ENCODE measurements at places on chromosomes 7 and 10. TPM values are rescaled to one million over a fixed set of nuclear protein-coding genes. Genes with fewer than 3 reads are reported as not detected.
A peak's percentile ranks its signal among the peaks of the same experiment; 100 is the strongest.

DNA sequence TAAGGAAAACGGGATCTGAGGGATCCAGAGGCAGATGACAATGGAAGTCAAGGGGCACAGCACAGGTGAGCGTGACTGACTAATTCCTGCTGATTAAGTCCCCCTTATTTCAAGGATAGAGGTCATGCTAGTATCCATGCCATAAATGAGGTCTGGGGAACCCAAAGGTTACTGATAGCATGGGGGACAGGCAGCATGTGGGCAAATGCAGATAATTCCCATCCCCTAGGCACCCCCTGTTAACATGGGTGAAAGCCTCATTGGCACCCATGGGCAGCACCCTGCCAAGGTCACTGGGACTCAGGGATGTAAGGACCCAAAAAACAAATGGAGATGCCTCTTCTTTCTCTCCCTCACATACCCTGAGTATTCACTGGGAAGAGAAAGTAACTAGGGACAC lies 139.7 kb downstream of the WDR11 start:
- no peak for DNase-seq

- no peak for DNase-seq
These were observed 257.9 kb upstream of the AKR1E2 start for GRCh38 chr10:4568086-4568485.

DNA sequence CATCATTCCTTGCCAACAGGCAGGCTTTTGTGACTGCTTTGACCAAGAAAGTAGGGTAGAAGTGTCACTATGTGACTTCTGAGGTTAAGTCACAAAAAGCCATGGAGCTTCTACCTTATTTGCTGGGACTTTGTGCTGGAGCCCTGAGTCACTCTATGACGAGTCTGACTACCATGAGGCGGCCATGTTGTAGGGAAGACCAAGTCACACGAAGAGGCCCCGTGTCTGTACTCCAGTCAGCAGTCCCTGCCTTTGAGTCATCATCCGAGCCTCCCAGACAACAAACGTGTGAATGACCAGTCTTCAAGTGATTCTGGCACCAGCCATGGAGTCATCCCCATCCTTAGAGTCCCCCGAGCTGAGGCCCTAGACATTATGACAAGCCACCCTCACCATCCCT lies 3.5 kb upstream of the MYL10 start:
- no peak for DNase-seq

DNA sequence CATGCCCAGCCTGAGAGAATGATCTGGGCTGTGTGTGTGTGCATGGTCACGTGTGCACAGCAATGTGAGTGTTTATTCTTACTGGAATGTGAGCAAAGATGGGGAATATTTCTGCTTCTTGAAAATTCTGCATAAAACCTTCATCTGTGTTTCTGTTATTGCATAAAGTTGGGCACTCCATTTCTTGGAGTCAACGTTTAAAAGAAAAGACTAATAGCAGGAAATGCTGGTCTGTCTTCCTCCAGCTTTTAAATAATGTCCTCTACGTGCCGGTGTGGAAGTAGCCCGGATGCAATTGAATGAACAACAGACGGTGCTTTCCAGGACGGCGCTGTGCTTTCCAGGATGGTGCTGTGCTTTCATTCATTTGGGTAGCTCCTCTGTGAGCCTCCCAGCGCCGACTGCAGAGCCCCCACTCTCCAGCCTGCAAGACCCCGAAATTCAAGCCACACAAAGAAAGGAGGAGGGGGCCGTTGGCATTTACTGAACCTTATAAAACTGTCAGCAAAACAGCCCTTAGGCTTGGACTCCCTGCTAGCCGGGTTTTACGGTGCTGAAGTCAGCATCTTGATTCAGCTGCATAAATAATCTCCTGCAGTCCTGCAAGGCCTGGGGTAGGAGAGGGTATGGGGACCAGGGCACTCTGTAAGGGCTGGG lies 158.2 kb upstream of the PRKCQ start:
- DNase-seq: peak; percentile 60

GRCh38 chr7:47283497-47284131 lies 298.3 kb downstream of the TNS3 start:
- DNase-seq: no peak

GRCh38 chr10:43122096-43122495 lies 16.1 kb upstream of the CSGALNACT2 start:
- DNase-seq: no peak

DNA sequence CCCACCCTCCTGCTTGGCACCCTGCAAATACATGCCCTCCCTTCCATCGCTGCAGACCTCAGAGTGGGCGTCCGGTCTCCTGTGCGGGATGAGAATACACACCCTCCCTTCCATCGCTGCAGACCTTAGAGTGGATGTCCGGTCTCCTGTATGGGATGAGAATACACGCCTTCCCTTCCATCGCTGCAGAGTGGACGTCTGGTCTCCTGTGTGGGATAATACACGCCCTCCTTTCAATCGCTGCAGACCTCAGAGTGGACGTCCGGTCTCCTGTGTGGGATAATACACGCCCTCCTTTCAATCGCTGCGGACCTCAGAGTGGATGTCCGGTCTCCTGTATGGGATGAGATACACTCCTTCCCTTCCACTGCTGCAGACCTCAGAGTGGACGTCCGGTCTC lies 128.1 kb downstream of the VIPR2 start:
- no peak for DNase-seq

DNA sequence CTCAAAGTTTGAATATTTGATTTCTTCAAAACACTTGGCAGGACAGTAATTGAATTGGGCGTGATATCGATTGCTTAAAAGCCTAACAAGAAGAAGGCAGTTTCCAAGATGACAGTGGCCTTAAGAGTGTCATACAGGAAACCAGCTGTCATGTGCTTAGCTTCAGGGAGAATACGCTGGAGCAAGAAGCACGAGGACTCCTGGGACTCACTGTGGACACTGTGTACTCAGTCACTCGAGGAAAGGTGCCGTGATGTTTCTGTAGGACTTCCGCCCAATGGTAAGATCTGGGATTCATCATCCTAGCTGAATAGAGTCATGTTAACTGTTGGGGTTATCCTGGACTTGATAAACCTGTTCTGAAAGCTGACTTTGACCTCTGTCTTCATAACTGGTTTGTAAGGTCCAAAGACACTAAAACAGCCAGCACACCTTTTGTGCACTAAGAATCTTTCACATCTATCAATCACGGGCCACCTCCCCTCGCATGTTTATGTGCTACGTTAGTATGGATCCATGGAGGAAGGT lies 113.5 kb downstream of the CELF2 start:
- no peak for DNase-seq

- DNase-seq: no peak
These were observed 250.1 kb downstream of the ABCA13 start for GRCh38 chr7:48421357-48421756.

GRCh38 chr10:19658131-19658530 lies 158.1 kb upstream of the PLXDC2 start:
- DNase-seq: no peak

- peak; percentile 77 for DNase-seq
These were observed 593 bp upstream of the CUX1 start for GRCh38 chr7:101816595-101817470.

DNA sequence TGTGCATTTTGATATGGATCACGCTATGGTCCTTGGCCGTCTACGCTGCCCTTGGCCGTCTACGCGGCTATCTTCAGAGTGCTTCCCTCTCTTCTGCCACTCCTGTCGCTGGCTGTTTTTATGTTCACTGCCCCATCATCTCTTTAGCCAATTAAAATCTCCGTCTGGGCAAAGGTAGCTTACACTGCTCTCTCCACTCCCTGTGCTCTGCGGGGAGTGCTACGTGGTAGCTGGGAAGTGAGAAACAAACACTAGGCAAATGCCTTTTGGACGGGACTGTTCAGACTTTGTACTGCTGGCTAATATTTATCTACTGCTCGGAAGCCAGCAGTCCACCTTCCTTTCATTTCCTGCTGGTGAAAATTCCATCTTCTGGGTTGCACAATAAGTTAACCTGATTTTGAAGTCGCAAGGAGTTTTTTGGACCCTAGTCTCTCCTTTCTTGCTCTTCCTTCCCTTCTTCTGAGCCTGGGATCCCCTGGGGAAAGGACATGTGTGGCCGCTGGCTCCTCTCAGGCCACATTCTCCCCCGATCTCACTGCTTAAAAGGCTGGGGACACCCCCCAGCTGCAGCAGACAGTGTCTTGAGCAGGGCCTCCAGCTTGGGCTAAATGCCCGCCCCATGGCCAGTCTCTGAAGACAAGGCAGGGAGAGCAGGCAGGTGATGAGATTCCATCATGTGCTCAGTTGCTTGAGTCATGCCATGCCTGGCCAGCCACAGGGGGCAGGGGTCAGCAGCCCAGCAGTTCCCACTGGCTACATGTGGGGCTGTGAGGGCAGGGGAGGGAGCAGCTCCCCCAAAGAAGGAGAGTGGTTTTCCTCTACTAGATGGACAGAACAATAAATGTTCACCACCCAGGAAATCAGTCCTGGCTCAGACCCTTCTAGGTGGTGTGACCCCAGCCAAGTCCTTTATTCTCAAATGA lies 25.5 kb upstream of the RBM33 start:
- DNase-seq: no peak

DNA sequence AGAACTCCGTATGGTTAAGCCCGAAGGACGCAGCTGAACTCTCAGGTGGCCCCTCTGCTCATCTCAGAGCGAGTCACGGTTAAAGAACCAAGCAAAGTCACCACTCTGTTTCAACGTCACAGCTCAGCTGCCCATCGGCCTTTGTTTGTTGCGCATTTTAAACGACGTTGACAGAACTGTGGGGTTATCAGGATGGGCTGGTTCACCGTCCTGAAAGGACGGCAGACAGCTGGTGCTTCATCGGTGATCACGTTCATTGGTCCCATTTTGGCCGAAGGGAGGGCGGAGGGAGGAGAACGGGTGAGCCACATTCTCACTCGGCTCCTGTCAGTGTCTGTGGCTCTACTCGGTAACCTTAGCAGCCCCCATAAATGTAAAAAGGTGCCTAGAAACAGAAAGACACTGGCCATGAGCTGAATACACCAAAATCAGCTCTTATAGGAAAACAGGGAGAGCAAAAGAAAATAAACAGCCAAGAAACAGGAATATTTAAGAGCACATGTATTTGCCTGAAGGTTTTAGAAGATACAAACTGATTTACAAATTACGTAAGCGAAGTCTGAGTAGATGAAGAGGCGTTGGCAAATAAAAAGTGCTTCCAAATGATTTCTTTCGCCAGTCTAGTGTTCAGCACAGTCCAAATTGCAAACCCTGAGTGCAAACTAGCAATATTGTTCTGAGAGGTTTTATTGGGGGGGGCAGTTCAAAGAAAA lies 8.4 kb downstream of the PRKAG2 start:
- DNase-seq: no peak

GRCh38 chr7:25261545-25262140 lies 33.4 kb upstream of the NPVF start:
- DNase-seq: no peak

DNA sequence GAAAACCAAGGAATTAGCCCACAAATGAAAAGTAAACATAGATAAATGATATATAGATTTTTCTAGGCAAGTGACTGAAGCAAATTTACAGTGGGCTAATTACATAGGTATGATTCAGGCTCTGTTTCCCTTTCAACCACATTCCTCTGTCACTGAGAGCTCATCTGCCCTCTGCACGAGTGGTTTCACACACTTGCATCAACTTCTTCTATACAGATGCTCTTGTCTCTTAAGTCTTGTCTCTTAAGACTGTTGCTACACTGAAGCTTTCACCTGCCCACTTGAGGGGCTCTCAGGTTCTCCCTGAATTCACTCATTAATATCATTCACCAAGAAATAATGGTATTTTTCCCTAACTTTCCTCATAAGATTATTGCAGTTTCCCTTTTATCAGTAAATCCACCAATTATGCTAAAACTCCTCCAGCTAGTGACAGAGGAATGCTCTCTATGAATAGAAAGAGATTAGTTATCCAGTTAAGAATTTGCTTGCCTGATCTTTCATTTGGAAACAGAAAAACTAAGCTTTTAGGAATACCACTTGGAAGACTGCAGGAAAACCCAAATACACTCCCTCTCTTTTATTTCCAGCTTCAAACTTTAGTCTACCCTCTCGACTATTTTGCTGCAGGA lies 95.7 kb downstream of the ELAPOR2 start:
- DNase-seq: no peak

DNA sequence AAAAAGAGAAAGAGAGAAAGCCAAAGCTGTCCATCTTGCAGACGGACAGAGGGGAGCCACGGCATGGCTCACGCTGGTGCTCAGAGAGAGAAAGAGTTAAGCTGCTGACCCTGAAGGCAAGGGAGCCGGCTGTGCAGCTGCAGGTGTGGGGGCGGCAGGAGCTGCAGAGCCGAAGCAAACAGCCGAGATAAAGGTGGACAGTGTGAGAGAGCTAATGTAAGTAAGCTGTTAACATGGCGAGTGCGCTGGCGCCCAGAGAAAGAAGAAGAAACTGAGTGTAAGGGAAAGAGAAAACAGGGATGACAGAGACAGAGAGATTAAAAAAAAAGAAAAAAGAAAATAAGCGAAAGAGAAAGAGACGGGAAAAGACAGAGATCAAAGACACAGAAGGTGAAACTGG lies 18.2 kb downstream of the COL17A1 start:
- DNase-seq: no peak

DNA sequence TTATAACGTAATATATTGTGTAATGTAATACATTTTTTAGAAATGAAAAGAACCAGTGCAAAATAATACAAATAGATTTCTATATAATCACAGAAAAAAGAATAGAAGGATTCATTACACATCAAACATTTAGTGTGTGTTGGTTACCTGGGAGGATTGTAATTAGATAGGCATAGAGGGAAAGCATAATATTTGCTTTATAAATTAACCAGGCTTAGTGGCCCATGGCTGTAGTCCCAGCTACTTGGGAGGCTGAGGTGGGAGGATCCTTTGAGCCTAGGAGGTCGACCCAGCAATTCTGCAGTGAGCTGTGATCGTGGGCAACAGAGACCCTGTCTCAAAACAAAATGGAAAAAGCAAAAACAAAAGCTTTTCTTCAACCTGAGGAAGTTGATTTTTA lies 5.0 kb upstream of the CNOT4 start:
- no peak for DNase-seq

- no peak for DNase-seq
These were observed 118.8 kb downstream of the DIP2C start for GRCh38 chr10:570628-571163.

DNA sequence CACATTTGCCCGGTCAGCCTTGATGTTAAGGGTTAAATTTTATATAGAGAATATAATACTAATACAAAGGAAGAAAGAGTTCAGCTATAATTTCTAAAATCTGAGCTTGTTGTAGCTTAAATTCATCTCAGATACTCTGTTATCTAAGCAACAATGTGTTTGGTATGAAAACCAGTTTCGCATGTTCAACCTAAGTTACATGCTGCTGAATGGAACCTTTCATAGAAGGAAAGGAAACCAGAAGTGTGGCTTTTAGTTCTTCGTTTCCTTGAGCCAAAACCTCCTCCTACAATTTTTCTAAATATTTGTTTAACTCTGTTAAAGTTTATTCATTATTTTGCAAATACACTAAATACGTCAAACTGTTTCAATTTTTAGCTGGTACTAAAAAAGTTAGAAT lies 18.5 kb downstream of the AGR2 start:
- DNase-seq: no peak

LIPN gene
- total RNA-seq: not detected

ENO4 gene
- not detected for total RNA-seq

ANKRD2 gene
- not detected for total RNA-seq

PAX4 gene
- not detected for total RNA-seq

COL28A1 gene
- not detected for total RNA-seq

ADIRF gene
- total RNA-seq: not detected

FOXK1 gene
- total RNA-seq: 36.6 TPM

KDM7A gene
- total RNA-seq: 21.8 TPM

PGAM2 gene
- 0.42 TPM for total RNA-seq

IQUB gene
- total RNA-seq: 0.05 TPM

GDF10 gene
- 0.49 TPM for total RNA-seq

PEX1 gene
- 14.8 TPM for total RNA-seq

MYL10 gene
- not detected for total RNA-seq

FGFR2 gene
- total RNA-seq: not detected

CTAGE8 gene
- 2.0 TPM for total RNA-seq

All from activated CD4-positive, alpha-beta T cell treated with anti-CD3 and anti-CD28 coated beads, Interleukin-2, amount 10 ng/mL, durations not matched to agents 24 days and 14 days (primary cell).